ENCODE measurements at places on chromosomes 16 and 17.

DNA sequence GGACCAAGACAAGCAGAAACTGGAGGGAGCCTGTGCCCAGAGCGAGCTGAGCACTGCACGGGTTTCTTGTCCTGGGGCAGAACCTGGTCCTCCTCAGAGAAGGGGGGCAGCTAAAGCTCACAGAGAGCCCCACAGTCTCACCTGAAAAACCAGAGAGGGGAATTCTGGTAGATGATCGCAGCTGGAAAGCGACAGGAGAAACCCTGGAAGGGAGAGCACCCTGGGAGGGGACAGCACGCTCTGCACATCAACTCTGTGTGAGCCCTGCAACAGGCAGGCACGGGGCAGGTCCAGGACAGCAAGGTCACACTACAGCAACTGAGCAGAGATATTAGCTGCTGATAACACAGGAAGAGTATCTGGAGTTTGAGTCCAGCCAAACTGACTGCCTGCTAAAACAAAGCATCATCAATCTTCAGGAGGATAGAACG lies 18.2 kb downstream of the ZCCHC14 start:
- DNase-seq: no peak

DNA sequence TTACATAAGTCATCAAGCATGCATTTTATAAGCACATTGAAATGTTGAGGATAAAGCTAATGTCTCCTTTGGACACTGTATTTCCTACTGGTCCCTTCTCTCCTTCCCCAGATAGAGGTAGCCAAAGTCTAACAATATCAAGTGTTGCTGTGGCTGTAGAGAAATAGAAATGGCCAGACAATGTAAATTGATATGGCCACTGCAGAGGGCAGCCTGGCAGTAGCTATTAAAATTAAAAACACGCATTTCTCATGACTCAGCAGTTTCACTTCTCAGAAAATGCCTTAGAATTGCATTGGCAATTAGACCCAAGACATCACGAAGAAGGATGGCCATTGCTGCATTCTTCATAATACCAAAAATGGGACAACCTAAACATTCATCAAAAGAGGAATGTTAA lies 46.8 kb upstream of the MRTFB start:
- no peak for DNase-seq

DNA sequence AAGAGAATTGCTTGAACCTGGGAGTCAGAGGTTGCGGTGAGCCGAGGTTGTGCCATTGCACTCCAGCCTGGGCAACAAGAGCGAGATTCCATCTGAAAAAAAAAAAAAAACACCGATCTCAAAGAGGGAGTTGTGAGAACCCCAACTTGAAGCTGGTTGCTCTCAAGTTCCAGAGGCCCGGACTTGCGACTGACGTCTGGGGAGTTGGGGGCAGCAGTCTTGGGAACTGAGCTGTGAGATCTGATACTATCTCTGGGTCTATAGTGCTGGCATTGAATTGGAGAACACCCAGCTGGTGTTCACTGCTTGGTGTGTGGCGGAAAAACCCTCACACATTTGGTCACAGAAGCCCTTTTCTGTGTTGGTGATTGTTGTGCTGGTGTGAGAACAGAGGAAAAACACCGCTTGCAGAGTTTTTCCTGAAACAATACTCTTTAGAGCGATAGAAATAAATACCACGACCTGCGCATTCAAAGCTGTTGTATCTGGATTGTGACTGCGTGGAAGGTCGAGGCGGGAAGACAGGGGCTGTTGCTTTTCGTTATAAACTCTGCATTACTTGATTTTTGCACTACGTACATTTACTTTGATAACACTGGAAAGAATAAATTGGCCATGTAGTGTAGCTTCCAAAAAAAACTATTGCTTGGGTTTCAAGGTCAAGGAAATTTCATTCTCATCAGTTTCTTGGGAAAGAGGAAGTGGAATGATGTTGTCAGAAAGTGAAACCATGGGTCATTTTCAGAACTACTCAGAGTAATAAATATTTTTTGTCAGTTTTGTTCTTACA lies 8.8 kb downstream of the SCIMP start:
- no peak for DNase-seq

DNA sequence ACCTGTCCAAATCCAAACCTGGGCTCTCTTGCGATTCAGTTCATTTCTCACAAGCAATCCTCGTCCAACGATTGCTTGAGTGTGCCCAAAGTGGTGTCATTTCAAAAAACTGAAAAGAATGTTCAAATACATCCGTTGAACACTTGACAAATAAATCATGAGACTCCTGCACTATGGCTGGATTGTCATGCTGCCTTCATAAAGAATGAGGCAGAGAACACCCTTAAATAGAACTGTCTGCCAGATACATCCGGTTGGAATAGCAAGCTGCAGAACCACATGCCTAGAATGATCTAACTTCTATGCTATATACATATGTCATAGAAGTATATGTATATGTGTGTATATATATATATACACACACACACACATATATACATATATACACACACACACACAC lies 55.4 kb upstream of the HAPSTR1 start:
- no peak for DNase-seq

DNA sequence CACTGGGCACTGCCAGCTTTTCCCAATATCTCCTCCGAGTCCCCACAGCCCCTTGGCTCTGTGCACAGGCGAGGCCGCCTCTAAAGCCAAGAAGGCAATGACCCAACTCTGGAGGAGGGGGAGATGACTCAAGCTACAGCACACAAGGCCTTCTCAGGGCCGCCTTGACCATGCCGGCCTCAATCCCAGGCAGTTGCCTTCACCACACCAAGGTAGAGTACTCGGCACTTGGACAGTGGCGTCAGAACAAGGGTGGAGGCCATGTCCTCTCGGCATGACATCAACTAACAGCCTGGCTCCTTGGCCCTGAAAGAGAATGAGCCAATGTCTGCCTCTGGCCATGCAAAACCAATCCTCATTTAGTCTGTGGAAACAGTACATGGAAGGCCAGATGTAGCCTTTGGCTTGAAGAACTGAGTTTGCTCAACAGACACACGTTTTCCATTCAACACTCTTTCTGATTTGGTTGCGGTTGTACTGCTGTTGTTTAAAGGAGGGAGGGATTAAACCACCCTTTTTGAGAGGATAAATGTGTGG lies 139.6 kb downstream of the XYLT1 start:
- DNase-seq: no peak

DNA sequence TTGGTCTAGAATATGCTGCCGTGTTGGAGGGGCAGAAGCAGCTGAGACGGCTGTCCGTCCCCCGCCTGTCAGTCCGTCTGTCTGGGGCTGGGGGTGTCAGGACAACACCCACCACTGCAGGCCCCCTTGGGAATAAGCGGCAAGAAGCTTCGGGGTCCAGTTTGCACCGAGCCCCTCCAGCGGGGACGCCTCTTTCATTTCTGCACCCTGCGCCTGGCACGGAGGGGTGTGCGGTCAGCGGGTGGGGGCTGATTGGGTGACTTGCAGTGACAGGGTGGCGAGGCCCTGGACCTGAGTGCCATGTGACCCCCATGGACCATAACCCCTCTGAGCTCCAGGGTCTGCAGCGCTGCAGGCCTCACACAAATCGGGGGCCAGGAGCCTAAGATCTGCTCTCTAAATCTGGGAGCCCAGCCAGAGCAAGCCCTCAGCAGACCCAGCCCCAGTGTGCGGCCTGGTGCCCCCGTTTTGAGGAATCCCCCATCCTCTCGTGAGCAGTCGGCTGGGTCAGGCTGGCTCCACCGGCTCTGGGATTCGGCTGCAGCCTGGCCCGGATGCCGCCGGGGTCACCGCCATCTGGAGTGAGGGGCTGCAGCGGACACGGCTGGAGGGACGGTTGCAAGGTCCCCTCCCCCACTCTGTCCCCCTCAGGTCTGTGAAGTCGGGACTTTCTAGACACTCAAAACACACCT lies 8.3 kb downstream of the CBFA2T3 start:
- DNase-seq: no peak

GRCh38 chr16:48608452-48608851 lies 1.5 kb downstream of the N4BP1 start:
- peak; percentile 42 for DNase-seq

DNA sequence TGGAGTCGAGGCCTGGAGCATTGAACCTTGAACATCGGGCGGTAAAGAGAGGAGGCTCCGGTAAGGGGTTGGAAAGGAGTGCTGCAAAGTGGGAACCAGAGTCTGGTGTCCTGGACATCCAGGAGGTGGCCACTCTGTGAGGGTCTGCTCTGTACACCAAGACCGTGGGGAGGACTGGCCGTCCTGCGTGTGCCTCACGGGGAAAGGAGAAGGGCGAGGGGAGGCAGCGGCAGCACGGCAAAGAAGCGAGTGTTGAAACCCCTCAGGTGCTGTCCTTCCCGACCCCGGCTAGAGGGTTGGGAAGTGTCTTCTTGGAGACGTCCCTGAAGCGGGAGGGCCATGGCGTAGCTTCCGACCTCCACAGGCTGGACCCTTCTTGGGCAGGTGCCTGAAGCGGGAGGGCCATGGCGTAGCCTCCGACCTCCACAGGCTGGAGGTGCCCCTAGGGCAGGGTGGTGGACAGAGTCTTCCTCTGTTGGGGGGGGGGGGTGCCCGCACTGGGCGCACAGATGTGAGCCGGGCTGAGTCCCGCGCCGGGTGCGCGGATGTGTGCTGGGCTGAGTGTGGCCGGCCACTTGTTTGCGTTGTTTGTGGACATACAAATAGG lies 42.0 kb downstream of the FOXK2 start:
- no peak for DNase-seq

DNA sequence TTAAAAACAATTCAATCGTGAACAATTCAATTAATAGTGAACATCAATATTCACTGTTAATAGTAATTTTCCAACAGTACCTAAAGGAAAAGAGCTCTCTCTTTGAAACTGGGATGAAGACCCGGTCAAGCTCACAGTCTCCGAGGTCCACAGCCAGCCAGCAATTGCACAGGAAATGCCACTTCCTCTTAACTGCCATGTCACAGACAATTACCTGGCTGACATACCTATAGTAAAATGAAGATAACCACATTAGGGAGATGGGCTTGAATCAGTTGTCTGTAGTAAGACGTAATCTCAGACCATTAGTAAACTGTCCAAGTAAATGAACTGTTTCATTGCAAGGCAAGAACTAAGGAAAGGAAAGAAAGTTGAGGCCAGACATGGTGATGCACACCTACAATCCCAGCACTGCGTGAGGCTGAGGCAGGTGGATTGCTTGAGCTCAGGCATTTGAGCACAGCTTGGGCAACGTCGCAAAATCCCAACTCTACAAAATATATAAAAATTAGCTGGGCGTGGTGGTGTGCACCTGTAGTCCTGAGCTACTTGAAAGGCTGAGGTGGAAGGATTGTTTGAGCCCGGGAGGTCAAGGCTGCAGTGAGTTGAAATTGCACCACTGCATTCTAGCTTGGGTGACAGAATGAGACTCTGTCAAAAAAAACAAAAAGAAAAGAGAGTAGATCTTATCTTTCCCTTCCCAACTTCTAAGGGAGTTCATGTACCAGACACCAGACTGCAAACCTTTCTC lies 36.9 kb downstream of the PKD1L3 start:
- no peak for DNase-seq

GRCh38 chr16:397135-397661 lies at the start of gene NME4:
Gene NME4, plus strand, starts transcription at chr16:397199. Its CDS starts 24 bp downstream, at chr16:397223.
- peak; percentile 45 for DNase-seq

GRCh38 chr16:85869206-85869605 lies 29.8 kb upstream of the IRF8 start:
- no peak for DNase-seq

GRCh38 chr17:17328251-17328650 lies 25.1 kb downstream of the NT5M start:
- DNase-seq: no peak

DNA sequence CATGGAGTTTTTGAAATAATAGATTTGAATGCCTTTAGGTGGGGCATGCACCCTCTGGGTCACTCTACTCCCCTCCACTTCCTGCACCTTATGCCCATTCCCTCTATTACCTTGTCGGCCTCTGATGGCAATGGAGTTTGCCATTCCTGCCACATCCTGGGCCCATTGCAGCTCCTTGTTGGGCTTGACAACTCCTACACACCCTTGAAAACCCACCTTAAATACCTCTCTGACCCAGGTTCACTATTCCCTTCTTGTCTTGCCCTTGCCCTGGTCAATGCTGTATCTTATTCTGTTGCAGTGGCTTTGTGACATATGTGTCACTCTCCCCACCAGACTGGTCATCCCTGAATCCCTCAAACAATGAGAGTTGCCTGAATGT lies 2.4 kb downstream of the CCR7 start:
- peak; percentile 16 for DNase-seq

DNA sequence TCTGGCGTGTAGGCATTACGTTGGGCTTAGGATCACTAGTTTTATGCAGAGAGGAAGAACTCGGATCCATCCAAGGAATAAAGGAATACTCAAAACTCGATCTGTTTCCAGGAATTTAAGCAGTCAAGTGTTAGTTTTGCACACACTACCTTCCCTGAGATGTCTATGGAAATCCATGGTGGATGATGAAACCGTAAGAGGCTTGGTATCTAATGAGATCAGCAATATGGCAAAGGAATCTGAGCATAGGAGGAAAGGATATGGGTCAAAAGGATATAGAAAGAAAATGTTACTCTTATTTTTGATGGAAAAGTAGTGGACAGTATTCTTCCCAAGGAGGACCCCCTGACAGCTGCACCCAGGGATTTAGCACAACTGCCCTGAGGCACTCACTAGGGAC lies 59.6 kb downstream of the SMG6 start:
- DNase-seq: no peak

DNA sequence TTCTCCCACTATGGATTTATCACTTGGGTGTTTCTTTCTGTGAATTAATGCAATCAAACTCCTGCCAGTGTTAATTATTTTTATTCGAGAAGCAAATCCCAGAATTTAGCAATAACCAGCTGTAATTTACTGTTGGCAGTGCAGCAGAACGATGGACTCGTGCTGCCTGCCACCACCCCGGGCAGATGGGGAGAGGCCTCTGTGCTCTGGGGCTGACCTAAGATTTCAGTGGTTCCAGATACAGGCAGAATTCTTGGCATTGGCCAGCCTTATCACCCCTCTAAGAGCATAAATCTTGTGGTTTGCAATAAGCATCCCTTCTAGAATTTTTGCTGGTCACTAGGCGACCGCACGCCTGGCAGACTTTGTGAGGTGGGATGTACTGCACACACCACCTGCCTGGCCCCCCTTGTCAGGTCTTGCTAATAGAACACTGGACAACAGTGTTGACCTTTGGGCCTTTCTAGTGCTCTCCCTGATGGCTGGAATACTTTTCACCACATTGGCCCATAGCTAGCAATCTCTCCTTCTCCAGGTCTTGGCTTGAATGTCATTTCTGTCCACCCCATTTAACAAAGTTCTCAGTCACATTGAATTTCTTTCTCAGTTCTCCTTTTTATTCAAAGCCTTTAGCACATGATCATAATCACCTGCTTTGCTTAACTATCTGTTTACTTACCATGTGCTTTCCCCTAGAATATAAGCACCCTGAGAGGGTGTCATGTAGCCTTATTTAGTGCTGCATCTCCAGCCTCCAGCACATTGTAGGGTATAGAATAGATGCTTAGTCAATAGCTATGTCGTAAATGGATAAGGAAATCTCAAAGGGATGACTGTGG lies 122.1 kb upstream of the DYNLRB2 start:
- no peak for DNase-seq

All from activated CD4-positive, alpha-beta memory T cell treated with anti-CD3 and anti-CD28 coated beads, Interleukin-2, amount 10 ng/mL, durations not matched to agents 7 days and 5 days (primary cell).